Mesothelial cell of epicardium (in vitro differentiated cells): ENCODE measurements at places on chromosomes 2 and 18. TPM values are rescaled to one million over a fixed set of nuclear protein-coding genes. Genes with fewer than 3 reads are reported as not detected.
A peak's percentile ranks its signal among the peaks of the same experiment; 100 is the strongest.

SLC9A4 gene
- total RNA-seq: 0.07 to 0.11 TPM (median 0.11 TPM) in 3 replicates

FAM237A gene
- total RNA-seq: not detected in 3 replicates

PLGLB2 gene
- total RNA-seq: 7.4 to 8.1 TPM (median 7.5 TPM) in 3 replicates

- H3K27ac ChIP-seq: peak overlapping the region; percentile 99
- no peaks in the 10 kb centered on the region for H3K27me3 ChIP-seq
- H3K4me1 ChIP-seq: peaks cover 32% of the 10 kb centered on the region
- H3K4me3 ChIP-seq: peak overlapping the region; percentile 89
- peak; percentile 60 for DNase-seq
Observed at GRCh38 chr18:9475643-9476591, 604 bp downstream of the RALBP1 start.

HOXD13 gene
- total RNA-seq: 0.49 to 0.63 TPM (median 0.56 TPM) in 3 replicates

- peaks cover 9% of the 10 kb centered on the region for H3K4me1 ChIP-seq
- no peak for DNase-seq
- H3K27ac ChIP-seq: no peak overlapping the region
Observed at GRCh38 chr2:240989451-240990265, 8.8 kb upstream of the SNED1 start.

- no peaks in the 10 kb centered on the region for H3K27me3 ChIP-seq
- peaks cover 3% of the 10 kb centered on the region for H3K36me3 ChIP-seq
- H3K4me1 ChIP-seq: peaks cover 14% of the 10 kb centered on the region
- no peak overlapping the region for H3K27ac ChIP-seq
Observed at GRCh38 chr2:3125001-3125760, 252.4 kb downstream of the EIPR1 start.
